ENCODE measurements at places on chromosomes 5 and 9.
A peak's percentile ranks its signal among the peaks of the same experiment; 100 is the strongest.

DNA sequence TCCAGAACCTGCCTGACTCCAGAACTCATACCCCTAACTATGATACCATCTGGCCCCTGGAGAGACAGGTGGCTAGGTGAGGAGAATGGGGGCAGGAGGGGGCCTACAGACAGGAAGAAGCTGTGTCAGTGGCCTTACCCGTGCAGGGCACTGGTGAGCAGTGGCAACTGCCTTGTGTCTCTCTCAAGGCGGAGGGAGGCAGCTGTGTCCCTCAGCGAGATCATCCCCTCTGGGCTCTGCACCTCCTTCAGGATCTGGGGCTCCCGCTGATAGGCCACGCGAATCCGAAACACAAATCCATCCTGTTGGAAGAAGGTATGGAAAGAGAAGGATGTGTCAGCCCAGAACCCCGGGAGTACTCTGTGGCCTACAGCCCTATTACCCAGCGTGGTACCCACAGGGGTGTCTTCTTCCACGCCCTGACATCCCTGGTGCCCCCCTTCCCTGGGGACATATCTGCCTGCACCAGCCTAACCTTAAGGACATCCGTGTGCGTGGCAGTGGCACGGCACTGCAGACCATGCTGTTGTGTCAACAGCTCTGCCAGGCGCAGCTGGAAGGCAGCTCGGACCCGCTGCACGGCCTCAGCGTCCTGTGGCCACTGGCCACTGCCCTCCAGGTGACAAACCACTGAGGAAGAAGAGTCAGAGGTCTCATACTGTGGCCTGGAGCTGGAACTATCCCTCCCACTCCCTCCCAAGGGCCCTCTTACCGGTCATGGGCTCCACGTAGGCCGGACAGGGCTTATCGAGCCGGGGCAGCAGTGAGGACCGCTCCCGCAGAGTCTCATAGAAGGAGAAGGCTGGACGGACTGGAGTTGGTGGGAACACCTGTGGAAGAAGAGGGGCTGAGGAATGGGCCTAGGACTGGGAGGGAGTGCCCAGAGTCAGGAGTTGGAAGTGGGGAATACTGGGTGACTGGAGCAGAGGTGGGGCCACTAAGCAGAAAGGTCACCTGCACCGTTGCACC lies 7.8 kb downstream of the NOL6 start:
- peaks cover 3% of the 10 kb centered on the region for H3K4me1 ChIP-seq
- no peaks in the 10 kb centered on the region for H3K27me3 ChIP-seq
- no peak overlapping the region for H3K27ac ChIP-seq
- DNase-seq = no peak

DNA sequence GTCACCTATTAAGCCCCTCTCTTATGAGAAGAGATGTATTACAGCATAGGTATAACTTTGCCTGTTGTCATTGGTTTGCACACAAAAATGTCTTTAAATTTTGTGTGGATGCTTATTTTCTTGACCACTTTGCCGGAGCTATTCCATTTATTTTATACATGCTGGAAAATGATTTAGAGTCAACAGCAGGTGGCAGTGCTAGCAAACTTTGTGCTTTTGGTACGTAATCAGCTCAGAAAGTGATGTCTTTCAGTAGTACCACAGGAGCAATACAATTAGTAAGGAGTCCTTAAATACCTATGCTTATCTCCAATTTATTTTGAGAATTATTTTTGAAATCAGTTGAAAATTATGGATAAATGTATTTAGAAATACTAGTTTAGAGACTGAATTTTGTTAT lies 19.8 kb upstream of the NUDT12 start:
- H3K27me3 ChIP-seq = no peaks in the 10 kb centered on the region
- no peaks in the 10 kb centered on the region for H3K36me3 ChIP-seq
- H3K4me1 ChIP-seq = no peaks in the 10 kb centered on the region
- no peak overlapping the region for H3K27ac ChIP-seq

GRCh38 chr9:109156708-109157107 lies 10.3 kb downstream of the FRRS1L start:
- DNase-seq = no peak
- peak overlapping the region; percentile 45 for H3K27ac ChIP-seq
- H3K36me3 ChIP-seq = no peaks in the 10 kb centered on the region
- no peak overlapping the region for H3K4me3 ChIP-seq
- peaks cover 5% of the 10 kb centered on the region for H3K4me1 ChIP-seq
- no peaks in the 10 kb centered on the region for H3K27me3 ChIP-seq

DNA sequence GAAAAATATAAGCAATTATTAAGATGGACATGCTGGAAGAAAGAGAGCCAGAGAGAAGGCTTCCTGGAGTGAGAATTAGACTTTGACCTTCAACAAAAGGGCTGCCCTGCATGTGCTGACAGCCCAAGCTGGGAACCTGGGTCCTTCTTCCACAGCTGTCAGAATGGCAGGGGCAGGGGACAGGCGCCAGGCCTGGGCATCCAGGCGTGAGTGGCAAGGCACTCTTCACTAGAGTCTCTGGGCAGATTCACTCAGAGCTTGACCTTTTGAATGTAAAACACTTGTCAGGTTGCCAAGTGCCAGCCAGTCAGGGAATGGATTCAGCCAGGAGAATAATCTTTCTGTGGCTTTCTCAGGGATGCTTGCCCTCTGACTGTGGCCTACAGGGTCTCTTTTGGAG lies 119.1 kb upstream of the CLINT1 start:
- no peaks in the 10 kb centered on the region for H3K4me1 ChIP-seq
- H3K27me3 ChIP-seq = peaks cover 2% of the 10 kb centered on the region
- H3K27ac ChIP-seq = no peak overlapping the region
- DNase-seq = no peak
- H3K4me3 ChIP-seq = no peak overlapping the region

DNA sequence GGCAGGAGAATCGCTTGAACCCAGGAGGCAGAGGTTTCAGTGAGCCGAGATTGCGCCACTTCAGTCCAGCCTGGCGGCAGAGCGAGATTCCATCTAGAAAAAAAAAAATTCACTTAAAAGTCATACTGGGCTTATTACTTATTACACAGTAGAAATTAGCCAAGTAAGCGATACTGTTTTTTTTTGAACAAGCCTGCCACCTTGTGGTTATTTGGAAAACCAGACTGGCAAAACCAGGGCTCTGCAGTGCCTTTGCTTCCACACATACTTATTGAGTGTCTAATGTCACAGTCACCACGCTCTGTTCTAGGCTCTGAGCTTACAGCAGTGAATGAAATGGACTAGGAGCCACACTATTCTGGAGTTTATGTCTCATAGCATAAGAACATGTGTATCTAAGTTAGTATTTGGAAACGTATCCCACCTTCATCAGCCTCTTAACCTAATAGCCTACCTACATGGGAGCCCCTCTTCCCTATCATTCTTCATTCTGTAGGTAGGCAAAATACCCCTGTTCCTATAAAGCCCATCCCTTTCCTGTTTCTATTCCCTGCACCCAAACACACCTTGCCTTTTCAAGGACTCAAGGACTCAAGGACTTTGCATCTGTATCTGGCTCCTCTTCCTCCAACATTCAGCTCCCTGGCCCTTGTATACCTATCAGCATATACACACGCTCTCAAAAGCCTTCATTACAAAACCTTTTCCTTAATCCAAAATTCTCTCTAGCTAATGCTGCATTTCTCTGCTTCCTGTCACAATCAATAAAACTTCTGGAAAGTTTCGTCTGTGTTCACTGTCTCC lies 13.9 kb upstream of the BASP1 start:
- no peak overlapping the region for H3K4me3 ChIP-seq
- H3K27ac ChIP-seq = no peak overlapping the region
- H3K27me3 ChIP-seq = no peaks in the 10 kb centered on the region
- H3K4me1 ChIP-seq = no peaks in the 10 kb centered on the region

Data from K562 (cell line).